Activated naive CD4-positive, alpha-beta T cell treated with anti-CD3 and anti-CD28 coated beads, Interleukin-2, amount 50 U/mL, for 72 hours (primary cell): ENCODE measurements at places on chromosomes 5 and 9.

DNA sequence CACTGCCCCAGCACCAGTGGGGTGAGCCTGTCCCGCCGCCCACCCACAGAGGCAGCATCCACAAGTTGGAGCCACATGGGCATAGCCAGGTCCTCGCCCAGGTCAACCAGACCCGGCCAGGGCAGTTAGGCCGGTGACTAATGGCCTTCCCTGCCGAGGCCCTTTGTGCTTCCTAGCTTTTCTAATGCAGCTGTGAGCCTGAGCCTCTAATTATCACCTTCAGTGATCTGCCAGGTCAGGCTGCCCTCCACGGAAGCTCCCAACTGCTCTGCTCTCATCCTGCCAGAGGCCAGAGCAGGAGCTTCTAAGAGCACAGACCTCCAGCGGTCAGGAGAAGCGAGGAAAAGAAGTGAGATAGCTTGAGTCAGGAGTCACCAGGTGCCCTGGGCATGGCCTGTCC, 87.1 kb upstream of the PPP1R26 start:
- no peak for DNase-seq

DNA sequence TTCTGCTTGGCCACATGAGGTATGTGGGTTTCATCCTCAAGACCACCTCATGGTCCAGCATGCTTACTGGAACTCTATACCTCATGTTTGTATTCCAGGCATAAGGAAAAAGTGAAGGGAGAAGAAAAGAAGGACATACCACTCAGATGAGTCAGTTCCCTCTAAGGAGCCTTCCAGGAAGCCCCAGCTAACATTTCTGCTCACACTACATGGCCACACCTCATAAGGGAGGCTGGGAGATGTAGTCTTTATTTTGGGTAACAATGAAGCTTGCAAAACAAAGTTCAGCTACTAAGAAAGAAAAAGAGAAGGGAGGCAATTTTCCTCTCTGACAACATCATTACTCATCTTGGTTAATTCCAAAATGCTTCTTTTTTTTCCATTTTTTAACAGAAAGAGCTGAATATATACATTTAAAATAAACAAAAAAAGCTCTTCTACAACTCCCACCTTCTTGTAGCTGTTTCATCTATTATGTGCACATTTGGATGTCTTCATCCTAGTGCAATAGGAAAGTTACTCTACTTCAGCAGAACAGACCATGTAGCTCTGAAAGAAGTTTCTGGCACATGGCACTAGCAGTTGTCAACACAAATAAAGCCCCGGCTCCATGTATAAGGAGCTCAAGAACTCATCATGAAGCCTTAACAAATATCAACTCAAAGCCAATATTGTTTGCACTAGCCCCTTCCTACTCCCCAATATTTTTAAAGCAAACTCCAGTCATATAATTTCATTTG, 123.6 kb upstream of the CCDC112 start:
- no peak for DNase-seq

- DNase-seq, result no peak
Measured at GRCh38 chr5:72647806-72648205, 140.6 kb upstream of the ZNF366 start.

GRCh38 chr9:114532561-114533237, 27.4 kb upstream of the WHRN start:
- no peak for DNase-seq

DNA sequence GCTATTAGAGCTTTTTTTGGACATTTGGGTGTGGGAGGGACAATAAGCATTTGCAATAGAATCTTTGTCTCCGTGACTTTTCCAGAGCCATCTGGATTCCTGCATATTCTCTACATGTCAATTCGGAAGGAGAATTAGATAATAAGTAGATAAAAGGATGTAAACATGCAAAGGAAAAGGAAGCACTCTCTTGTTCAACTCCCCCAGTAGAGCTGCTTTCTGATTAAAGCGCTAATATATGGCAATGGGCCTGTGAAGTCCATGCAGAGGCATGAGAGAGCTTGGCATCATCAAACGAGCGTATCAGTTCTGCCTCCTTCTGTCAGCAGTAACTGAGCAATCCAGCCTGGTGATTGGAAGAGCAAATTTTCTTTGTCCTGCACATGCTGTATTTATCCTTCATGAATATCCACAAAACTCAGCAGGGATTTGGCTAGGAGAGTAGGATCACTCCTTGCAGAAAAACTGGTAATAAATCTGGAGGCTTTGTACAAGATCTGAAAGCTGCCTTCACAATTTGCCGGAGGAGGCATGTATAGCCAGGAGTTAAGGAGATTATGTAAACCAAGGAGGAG, 1752.9 kb downstream of the MAT2B start:
- no peak for DNase-seq

DNA sequence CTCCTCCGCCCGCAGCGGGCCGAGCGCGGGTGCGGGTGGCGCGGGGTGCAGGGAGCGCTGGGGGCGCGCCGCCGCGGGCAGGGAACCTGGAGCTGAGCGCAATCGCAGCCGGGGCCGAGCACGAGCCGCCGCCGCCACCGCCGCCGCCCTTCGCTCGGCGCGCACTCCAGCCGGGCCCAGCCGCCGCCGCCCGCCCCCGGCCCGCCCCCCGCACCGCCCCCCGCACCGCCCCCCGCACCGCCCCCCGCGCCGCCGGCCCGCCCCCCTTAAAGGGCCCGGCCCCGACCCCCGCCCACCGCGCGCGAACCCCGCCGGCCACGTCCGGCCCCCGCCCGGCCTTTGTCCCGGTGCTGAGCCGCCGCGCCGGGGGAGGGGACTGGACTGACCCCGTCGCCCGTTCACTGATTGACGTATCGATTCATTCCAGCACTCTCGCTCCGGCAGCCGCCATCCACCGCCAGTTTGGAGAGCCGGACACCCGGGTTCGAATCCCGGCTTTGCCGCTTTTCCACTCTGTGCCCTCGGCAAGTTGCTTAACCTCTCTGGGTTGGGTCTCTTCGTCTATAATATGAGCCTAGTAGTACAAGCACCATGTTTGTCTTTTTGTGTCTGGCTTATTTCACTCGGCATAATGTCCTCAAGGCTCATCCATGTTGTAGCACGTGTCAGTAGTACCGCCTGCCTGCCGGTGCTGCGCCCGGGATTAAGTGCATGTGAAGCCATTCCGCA, at the start of gene SH3PXD2B:
Gene SH3PXD2B (minus strand): TSS at position 168 of the 729 bp plus-strand sequence. CDS start 173 bp downstream, outside the sequence.
- no peak for DNase-seq

GRCh38 chr9:28810388-28811075, 1237.3 kb upstream of the C9orf72 start:
- DNase-seq, result no peak

DNA sequence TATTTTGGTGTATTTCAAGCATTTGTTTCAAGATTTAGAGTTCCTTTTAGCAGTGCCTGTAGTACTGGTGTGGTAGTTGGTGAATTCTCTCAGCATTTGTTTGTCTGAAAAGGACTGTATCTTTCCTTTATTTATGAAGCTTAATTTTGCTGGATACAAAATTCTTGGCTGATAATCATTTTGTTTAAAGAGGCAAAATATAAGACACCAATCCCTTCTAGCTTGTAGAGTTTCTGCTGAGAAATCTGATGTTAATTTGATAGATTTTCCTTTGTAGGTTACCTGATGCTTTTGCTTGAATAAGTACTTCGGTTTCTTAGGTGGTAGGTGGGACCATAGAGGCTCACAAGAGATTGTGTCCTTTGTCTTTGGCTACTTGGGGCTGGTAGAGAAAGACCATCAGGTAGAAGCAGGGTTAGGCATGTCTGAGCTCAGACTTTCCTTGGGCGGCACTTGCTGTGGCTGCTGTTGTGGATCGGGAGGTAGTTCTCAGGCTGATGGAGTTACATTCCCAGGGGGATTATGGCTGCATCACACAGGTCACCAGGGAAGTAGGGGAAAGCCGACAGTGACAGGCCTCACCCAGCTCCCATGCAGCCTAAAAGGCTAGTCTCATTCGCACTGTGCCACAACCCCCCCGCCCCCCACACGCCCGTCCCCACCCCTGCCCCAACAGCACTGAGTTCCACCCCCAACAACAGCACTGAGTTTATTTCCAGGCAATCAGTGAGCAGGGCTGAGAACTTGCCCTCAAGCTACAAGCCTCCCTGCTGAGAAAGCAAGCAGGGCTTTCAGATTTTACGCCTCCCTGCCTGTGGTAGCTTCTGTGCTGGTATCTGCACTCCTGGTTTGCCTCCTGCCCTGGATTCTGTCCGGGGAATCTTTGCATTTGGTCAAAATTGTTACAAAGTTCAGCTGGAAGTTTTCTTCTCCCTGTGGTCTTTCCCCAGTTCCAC, 127.1 kb upstream of the GLRA1 start:
- DNase-seq, result no peak

DNA sequence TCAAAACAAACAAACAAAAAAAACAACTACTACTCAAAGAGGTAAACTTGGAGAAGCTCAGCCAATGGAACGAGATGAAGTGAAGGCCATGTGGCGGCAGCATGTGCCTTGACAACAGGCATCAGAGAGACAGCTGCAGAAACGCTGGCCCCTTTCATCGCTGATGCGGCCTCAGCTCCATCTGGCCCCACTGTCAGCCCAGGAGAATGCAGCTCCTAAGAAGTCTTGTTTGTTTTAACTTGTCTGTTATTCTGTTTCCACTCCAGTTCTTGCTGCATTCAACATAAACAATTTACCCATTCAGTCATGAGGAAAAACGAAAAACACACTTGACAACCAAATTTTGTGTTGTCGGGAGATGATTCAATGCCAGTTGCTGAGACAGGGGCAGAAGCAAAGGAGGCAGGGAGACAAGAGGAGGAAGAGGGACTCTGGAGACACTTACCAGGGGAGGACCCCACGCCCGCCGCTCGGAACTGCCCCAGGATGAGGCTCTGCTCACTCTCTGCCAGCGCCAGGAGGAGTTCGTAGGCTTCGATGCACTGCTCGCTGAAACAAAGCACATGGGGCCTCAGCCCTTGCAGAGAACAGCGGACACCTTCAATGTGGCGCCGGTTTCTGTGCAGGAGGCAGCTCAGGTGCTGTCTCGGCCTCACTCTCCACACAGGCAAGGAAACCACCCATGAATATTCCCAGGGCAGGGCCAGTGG, 91.2 kb downstream of the DCP2 start:
- DNase-seq, result no peak

GRCh38 chr5:103446813-103447212, 115.8 kb downstream of the NUDT12 start:
- no peak for DNase-seq

GRCh38 chr5:10286162-10286861, 21.4 kb downstream of the CMBL start:
- no peak for DNase-seq

GRCh38 chr9:36078051-36078450, 41.3 kb downstream of the RECK start:
- no peak for DNase-seq

DNA sequence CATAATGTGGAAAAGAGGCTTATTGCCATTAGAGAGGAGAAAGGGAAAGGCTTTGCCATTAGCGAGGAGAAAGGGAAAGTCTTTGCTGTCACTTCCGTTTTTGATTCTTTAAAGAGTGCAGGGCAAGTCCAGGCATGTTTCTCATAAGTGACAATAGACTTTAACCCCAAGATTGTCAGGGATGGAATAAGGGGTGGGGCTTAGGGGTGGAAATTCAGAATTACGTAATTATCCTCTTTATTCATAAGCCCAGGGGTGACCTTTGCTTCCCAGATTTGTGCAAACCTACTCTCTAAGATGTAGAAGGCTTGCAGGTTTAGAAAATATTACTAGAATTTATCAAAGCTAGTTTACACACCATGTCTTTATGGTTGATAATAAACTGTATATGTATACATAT, 2.3 kb upstream of the PLK2 start:
- no peak for DNase-seq
